ENCODE measurements at places on chromosomes 7 and 10. TPM values are rescaled to one million over a fixed set of nuclear protein-coding genes. Genes with fewer than 3 reads are reported as not detected.
A peak's percentile ranks its signal among the peaks of the same experiment; 100 is the strongest.

DNA sequence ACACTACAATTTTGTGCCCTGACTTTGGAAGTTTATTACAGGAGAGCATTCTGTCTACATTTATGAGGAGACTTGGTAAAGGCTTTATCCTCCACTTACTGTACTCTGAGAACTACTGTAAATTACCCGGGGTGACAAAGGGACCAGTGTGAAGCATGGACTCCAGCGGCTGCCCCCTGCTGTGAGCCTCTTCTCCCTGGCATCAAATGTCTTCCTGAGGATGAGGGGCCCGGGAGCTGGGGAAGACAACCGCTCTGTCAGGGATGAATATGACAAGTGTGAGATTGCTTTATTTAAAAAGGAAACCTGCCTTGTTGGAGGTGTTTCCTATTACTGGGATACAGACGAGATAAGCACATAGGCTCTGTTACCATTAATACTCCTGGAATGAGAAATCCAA, 714.8 kb downstream of the CCSER2 start:
- DNase-seq: peak; percentile 39

TMEM184A gene
- 0.22 TPM for total RNA-seq

DNA sequence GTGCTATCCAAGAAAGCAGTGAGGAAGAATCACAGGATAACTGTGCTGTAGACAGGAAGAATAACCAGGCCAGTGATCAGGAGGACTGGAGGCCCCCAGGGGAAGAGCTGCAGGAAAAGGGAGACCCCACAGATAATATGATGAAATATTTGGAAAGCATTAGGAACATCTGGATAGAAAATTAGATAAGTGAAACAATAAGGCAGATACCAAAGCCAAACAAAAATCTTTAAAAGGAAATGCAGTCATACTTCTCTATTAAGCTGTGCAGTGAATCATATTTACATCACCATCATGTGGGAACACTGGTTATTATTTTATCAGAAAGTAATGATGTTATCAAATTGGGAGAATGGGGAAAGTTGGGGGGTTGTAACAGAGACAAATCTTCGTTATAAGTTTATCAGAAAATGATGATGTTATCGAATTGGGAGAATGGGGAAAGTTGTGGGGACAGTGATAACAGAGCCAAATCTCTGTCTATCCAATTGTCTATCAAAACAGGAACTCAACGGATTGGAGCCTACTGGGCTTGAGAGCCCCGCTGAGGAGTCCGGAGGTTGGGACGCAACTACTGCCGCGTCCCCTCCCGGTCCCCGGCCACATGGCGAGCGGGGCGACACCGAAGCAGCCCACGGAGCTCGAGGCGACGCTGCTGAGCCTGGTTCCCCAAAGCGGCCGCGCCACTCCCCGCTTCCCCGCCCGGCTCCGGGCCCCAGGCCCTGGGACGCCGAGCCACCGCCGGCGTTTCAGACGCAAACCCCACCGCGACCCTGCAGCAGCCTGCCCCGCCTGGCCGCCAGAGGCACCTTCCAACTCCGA, 14.0 kb upstream of the RALA start:
- DNase-seq: peak; percentile 72

DNA sequence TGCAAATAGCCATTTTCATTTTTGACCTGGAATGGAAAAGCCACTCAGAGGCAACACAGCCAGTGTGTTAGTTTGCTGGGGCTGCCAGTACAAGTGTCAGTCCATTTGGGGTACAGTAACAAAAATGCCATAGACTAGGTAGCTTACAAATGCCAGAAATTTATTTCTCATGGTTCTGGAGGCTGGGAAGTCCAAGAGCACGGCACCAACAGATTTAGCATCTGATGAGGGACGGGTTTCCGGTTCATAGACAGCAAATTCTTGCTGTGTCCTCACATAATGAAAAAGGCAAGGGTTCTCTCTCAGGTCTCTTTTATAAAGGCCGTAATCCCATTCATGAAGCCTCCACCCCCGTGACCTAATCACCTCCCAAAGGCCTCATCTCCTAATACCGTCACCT, 418.2 kb downstream of the TYW1 start:
- DNase-seq: no peak

DNA sequence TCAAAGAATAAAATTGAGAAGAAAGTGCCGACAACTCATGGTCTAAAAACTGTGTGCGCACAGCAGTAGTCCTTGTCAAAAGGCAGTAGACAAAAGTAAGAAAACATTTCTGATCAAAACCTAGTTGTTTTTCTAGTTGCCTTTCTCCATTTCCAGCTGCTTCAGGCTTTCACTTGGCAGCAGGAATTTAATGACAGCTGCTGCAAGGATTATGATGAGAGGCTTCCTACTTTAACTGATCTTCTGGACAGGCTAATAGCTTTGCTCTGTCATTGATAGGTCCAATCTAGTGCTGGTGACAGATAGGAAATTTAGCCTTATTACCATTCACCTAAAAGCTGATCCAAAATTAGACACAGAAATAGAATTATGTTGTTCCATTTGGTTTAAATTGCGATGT, 110.7 kb upstream of the SEMA3C start:
- no peak for DNase-seq

GRCh38 chr10:9275861-9276260, 1221.4 kb downstream of the GATA3 start:
- DNase-seq: no peak

AVPI1 gene
- 5.8 TPM for total RNA-seq

- DNase-seq: no peak
Observed at GRCh38 chr10:71863203-71863602, 12.2 kb upstream of the PSAP start.

DNA sequence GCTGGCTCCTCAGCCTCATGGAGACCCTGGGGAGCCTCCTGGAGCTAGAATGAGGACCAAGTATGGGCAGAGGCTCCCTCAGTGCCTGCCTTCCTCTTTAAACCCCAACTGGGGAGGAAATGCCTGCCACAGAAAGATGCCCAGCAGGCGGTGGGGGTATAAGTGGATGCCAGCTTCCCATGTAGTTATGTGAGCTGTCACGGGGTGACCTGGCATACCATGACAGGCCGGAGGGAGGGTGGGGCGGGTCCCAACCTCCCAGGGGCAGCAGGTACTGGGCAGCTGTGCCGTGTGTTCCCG, 35.0 kb downstream of the COL13A1 start:
- no peak for DNase-seq

WASHC2A gene
- total RNA-seq: 17.9 TPM

TSPAN13 gene
- total RNA-seq: 41.2 TPM

- no peak for DNase-seq
Observed at GRCh38 chr7:44819292-44819691, 22.8 kb downstream of the PPIA start.

DNA sequence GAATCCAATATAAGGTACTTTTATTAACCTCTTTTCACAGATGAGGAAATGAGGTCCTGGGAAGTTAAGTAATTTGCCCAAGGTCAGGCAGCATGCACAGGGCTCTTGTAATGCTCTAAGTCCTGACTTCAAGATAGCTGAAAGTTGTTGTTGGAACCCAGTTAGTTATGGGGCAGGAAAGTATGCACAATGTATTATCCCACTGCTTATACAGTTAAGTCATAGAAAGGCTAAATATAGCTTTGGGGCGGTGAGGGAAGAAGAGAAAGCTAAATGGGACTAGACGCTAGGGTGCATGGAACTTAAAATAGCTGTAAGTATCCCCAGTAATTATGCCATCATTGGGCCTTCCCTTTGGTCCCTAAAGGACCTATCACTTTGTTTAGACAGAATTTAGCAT, 9.2 kb downstream of the GLCCI1 start:
- no peak for DNase-seq

- no peak for DNase-seq
Observed at GRCh38 chr7:156487811-156488533, 152.6 kb upstream of the RNF32 start.

DNA sequence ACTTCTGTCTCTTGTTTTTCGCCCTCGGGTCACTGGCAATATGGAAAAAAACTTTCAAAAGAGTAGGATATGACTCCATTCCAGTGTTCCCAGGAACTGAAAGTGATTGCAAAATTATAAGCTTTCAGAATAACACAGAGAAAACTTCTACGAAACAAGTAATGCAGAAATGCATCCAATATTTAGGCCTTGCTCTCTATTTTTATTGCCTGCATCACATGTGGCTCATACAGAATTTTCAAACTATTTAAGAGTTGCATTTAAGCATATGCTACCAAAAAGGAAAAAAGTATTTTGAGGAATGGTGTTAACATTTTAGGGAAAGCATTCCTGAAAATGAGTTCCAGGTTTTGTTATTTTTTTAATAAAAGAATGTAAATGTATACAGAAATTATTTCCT, 228.0 kb downstream of the CACNB2 start:
- DNase-seq: no peak

GRCh38 chr10:131621784-131622624, 278.8 kb upstream of the PPP2R2D start:
- no peak for DNase-seq

GRCh38 chr10:11011984-11012383, 5.7 kb upstream of the CELF2 start:
- DNase-seq: no peak

COMTD1 gene
- 5.3 TPM for total RNA-seq

GRCh38 chr7:91940171-91940570, 491 bp upstream of the AKAP9 start:
- peak; percentile 71 for DNase-seq

GRCh38 chr7:46139079-46139478, 218.0 kb upstream of the IGFBP3 start:
- no peak for DNase-seq

SVOPL gene
- 0.09 TPM for total RNA-seq

- DNase-seq: no peak
Observed at GRCh38 chr7:24336461-24336860, 52.5 kb downstream of the NPY start.

TSPAN14 gene
- 68.9 TPM for total RNA-seq

- DNase-seq: peak; percentile 79
Observed at GRCh38 chr7:111091593-111092358, 849 bp downstream of the LRRN3 start.

DNA sequence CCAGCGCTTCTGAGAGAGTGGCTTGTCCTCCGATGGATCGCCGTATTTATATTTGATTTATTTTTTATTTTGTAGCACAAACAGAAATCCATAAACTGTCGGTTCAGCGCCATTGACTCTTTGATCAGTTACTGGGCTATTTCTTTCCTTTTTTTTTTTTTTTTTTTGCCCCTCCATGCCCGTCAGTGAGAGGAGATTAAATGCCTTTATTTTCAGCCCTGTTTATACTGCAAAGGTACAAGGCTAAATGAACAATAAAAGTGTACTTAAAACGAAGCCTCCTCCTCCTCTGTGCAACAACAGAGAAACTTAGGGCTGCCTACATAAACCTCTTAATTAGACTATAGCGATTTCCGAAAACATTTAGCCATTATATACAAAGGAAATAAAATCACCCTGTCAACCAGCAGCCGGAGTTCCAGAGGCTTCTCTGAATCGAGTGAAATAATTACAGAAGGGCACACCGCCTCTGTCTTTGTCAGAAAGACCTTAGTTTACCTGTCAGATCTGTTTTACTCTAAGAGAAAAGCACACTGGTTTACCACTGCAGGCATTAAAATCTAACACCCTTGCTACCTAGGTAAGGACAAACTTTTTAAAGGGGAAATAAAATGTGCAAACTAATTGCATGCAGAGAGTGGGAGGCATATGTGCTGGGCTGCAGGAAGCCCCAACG, 3.5 kb downstream of the EBF3 start:
- peak; percentile 22 for DNase-seq

DNA sequence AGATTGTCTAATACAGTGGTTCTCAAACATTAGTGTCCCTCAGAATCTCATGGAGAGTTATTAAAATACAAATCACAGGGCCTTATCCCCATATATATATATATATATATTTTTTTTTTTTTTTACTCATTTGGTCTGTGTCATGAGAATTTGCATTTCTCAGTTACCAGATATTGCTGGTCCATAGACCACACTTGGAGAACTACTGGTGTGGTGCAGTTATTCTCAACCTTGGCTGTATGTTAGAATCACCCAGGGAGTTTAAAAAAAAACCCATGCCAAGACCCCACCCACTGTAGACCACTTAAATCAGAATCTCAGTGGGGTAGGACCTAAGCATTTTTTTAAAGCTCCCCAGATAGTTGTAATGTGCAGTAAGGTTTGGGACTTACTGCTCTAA, 179.9 kb downstream of the AUTS2 start:
- no peak for DNase-seq

PLEKHA1 gene
- 70.2 TPM for total RNA-seq

HMX3 gene
- total RNA-seq: 0.12 TPM

CPA2 gene
- 0.65 TPM for total RNA-seq

- DNase-seq: no peak
Observed at GRCh38 chr10:77943121-77943901, 16.8 kb upstream of the DLG5 start.

VSTM4 gene
- total RNA-seq: 1.2 TPM

GIMAP6 gene
- not detected for total RNA-seq

GRCh38 chr10:7102084-7102483, 308.8 kb downstream of the SFMBT2 start:
- no peak for DNase-seq

DNA sequence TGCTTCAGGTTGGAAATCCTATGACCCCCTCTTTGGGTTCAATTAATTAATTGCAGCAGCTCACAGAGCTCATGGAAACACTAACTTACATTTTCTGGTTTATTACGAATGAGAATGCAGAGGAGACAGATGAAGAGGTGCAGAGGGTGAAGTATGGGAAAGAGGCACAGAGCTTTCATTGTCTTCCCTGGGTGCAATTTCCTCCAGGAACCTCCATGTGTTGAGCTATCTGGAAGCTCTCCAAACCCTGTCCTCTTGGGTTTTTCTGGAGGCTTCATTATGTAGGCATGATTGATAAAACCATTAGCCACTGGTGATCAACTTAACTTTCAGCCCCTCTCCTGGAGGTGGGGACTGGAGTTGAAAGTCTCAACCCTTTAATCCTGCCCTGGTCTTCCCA, 133.0 kb upstream of the AUTS2 start:
- DNase-seq: no peak

DNA sequence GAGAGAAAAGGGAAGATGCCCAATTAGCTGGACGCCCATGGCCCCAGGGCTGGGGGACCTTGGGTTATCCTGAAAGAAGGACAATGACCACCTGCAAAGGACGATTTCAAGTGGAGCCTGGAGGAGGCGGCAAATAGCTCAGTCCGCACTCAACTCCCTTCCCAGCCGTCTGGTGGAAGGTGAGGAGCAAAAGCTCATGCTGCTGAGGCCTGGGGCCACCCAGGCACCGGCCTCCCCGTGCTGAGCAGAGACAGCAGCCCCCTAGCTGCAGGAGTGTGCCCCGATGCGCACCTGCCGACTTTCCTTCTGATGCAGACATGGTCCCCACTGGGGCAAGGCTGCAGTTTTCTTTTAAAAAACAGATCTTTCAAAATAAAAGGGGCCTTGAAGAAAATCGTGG, 7.9 kb downstream of the FAM20C start:
- DNase-seq: peak; percentile 38

CYP2W1 gene
- total RNA-seq: 0.06 TPM

UBTD1 gene
- 15.7 TPM for total RNA-seq

- no peak for DNase-seq
Observed at GRCh38 chr10:73878365-73878764, 4.0 kb upstream of the CAMK2G start.
